ENCODE measurements at places on chromosomes 16 and 17.
A peak's percentile ranks its signal among the peaks of the same experiment; 100 is the strongest.

DNA sequence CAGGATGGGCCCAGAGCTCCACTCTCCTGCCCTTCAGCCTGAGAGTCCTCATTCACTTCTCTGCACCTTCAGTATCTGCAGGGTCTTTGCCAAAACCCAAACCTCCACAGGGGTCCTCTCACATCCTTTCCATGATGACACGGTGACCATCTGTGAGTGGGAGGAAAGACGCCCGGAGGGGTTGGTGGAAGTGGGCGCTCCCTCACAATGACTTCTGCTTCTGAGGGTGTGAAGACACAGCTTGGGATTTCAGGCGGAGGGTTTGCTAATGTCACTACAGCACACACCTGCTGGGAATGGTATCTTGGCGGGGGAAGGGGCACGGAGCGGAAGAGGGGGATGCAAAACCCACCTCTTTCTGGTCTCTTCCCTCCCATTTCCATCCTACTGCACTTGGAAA is 115.1 kb upstream of the SDK2 start:
- no peak for DNase-seq

DNA sequence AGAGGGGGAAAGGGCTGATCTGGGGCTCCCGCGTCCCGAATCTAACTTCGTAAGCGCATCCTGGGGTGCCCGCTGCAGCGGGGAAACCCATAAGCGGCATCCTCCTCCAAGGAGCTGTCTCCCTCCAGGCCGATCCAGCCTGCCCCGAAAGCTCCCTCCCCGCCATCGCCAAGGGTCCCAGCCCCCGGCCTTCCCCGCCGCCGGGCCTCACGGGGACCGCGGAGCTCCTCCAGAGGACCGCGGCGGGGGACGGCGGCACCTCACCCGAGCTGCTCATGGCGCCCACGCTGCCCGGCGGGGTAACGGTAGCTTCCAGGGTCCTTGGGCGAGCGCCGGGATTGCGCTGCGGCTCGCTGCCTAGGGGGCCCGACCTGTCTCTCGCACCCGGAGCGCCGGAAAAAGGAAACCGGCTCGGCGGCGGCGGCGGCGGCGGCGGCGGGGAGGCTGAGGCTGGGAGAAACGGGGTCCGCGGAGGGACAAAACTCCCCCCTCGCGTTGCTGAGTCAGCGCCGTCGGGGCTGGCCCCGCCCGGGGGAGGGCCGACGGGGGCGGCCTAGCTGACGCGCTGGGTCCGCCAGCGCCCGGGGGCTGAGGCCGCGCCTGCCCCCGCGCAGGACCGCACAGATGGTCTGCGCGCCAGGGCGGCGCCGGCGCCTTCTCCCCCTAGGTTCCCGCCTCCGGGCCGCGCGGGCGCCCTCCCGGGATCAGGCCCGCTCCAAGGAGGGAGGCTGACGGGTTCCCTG is at the start of gene BLMH:
BLMH (minus strand) TSS at position 402 of the 743 bp plus-strand sequence; CDS start at position 277, 125 bp downstream.
- peak; percentile 77 for DNase-seq

GRCh38 chr16:57529391-57530103 is 6.8 kb downstream of the CCDC102A start:
- no peak for DNase-seq

GRCh38 chr16:57559072-57559790 is 16.8 kb downstream of the ADGRG5 start:
- no peak for DNase-seq

DNA sequence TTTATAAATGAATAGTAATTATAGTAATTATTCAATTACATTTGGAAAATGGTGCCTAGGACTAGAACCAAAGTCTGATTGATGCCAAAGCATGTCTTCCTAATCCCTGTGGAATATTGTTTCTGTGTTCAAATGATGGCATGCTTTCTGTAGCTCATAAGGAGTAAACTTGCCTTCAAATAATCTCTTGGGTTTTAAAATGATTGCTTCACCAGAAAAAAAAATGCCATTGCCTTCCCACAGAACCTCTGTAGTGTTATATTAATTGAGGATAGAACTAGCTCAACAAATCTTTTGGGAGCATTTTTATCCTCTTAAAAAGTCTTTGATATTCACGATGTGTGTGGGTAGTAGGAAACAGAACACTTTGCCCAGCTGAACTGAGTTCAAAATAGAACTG is 7.7 kb upstream of the TMEM100 start:
- DNase-seq = no peak

DNA sequence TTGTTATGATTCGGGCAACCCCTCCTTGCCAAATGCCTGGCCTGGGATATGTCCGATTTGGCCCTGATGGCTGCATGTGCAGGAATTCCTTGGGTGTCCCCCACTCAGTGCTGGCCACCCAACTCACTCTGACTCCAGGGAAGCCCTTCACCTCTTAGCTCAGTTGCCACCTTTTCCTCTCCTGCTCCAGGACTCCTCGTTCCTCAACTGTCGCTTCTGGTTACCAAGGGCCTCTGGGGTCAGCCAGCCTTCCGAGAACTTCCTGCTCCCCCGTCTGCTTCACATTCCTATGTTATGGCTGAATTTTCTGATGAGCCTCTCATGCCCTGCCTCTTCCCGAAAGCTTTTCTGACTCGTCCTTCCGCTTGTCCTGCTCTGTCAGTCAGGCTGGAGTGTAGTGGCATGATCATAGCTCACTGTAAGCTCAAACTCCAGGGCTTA is 63.5 kb downstream of the SPACA3 start:
- no peak for DNase-seq

DNA sequence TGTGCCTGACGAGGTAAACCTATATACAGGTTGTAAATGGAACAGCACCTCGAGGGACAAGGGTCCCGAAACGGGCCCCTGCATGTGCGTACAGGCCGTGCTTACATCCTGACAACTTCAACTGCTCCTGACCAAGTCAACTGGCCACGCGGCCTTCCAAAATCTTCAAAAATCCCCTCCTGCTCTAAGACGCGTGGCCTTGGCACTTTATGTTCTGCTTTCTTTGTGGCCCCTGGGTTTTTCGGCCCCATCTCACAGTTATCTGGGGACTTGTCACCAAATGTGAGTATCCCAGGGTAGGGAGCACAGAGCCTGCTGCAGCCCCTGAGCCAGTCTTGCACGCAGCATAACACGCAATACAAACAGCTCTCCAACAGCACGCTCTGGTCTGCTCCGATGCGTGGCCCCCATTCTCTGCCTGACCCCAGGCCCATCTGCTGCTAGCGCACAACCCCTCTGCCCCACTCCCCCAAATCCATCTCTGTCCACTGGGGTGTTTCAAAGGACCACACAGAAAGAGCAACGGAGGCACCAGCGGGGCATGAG is 659 bp downstream of the RPH3AL start:
- no peak for DNase-seq

GRCh38 chr16:4325253-4325758 is 9.4 kb downstream of the GLIS2 start:
- DNase-seq = no peak

GRCh38 chr16:535446-536405 is 8.2 kb downstream of the CAPN15 start:
- no peak for DNase-seq

GRCh38 chr16:25912321-25912720 is 220.6 kb downstream of the HS3ST4 start:
- DNase-seq = no peak

- no peak for DNase-seq
Observed at GRCh38 chr16:49684696-49685095, 171.2 kb downstream of the ZNF423 start.

GRCh38 chr17:41520821-41521521 is 2.3 kb upstream of the KRT15 start:
- DNase-seq = no peak

- DNase-seq = no peak
Observed at GRCh38 chr17:73304971-73305812, 6.6 kb downstream of the CDC42EP4 start.

DNA sequence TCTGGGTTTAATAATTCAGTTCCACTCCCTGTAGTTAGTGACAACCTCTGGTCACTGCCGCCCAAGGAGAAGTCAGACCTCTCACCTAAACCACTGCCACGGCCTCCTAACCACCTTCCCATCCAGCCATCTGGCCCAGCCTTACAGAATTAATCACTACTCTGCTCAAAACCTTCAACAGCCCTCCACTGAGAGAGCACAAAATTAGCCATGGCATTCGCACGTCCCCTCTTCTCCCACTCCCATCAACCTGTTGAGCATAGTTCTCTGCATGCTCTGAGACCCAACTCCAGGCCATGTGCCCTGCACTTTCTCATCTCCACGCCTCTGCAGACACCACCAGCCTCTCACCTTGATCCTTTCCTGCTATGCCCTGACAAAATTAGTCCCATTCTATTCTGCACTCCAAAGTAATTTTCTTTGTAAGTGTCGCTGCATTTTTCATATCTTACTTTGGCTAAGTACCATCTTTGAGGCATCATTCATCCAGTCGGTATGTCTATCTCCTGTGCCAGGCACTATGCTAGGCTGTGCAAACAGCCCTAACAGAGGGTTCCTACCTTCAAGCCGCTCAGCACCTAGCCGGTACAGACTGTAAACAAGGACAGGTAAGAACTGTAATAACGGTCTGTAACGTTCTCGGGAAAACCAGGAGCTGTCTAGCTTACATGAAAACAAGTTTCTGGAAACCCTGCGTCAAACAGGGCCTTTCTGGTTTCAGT is 963 bp downstream of the COPRS start:
- no peak for DNase-seq

DNA sequence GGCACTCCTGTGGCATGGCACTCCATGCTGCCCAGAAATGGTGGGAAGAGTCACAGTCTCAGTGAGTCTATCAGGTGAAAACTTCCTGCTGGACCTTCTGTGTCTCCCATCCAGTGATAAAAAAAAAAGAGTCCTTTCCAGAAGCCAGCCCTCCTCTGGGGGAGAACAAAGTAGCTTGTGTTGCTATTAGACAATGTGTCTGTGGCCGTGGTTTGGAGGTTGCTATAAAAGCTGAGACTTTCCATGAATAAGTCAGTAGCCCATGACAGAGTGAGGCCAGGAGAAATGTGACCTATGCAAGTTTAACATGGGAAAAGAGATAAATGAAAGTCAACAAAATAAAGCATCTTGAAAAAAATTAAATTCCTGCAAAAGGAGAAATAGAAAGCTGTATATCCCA is 250.7 kb upstream of the MON1B start:
- no peak for DNase-seq

- no peak for DNase-seq
Observed at GRCh38 chr17:36837195-36837938, 99.9 kb upstream of the LHX1 start.

DNA sequence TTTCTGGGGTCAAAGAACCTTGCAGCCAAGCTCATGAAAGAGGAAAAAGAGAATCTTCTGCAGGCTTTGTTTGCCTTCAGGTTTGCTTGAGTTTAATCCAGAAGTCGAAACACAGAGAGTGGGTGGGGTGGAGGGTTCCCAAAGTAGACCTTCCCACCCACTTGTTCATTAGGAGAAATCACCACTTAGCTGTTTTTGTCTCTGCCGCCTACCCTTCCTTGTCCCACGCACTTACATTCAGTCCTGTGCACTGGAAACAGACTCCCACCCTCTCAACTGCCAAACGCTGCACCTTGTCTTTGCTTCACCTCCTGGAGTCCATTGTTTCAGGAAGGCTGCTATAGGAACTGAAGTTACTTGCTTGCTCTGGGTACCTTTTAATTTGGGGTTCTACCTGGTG is 38.6 kb upstream of the RBFOX1 start:
- DNase-seq = no peak

GRCh38 chr16:4401094-4401501 is 15.3 kb downstream of the CORO7 start:
- no peak for DNase-seq

- DNase-seq = peak; percentile 79
Observed at GRCh38 chr17:31487648-31488263, 96.3 kb downstream of the RAB11FIP4 start.

- DNase-seq = no peak
Observed at GRCh38 chr17:15000661-15001060, 264.5 kb downstream of the PMP22 start.

GRCh38 chr17:79700592-79700991 is 30.2 kb upstream of the ENPP7 start:
- DNase-seq = no peak

DNA sequence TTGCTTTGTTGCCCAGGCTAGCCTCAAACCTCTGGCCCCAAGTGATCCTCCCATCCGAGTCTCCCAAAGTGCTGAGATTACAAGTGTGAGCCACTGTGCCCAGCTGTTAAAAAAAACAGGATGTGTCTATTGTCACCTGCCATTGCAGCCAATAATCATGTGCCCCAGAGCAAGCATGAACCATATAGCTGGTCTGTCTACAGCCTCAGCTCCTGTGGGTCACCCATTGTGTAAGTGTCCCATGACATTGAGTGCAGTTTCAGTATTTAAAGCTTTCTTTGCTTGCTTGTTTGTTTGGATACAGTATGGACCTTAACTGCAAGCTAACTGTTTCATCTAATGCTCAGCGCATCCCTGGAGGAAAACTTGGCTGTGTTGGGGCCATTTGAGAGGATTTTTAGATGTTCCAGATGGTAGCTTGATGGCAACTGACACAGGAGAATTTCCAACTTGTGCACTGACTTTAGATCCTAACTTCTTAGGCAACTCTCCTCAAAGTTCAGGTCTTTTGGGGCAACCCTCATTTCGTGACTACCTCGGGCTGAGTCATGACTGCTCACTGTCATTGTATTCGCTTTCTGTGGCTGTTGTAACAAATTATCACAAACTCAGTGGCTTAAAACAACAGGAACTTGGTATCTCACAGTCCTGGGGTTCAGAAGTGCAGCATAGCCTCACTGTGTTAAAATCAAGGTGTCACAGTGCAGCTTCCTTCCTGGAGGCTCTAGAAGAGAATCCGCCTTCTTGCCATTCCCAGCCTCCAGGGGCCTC is 30.3 kb upstream of the ADORA2B start:
- DNase-seq = no peak

GRCh38 chr17:79188048-79188447 is 113.4 kb downstream of the ENGASE start:
- DNase-seq = no peak

DNA sequence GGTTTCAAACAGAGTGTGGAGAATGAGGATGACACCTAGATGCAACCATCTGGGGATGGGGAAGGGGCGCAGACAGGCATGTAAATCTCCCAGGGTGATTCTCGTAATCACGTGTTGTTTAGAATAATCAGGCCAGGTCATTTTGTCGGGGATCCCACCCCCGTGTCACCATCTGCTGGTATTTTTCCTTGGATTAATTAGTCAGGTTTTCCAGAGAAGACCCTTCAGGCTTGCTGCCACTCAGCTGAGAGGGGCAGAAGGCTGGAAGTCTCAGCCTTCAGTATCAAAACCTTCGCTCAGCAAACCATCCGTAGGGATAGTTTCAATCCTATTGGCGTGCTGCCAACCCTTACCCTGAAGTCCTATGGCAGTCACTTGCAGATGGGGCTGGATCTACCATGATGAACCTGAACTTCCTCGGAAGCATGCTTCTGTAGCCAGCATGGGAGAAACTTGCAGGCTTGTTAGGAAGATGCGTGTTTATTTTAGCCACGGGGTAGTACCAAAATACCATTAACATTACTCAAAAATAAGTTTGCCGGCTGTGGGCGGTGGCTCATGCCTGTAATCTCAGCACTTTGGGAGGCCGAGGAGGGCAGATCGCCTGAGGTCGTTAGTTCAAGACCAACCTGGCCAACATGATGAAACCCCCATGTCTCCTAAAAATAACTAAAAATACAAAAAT is 7.5 kb upstream of the ADCY9 start:
- no peak for DNase-seq
